ENCODE measurements at places on chromosomes 7 and 10.

- no peak for DNase-seq
Observed at GRCh38 chr7:115066634-115067033, 144.7 kb downstream of the MDFIC start.

DNA sequence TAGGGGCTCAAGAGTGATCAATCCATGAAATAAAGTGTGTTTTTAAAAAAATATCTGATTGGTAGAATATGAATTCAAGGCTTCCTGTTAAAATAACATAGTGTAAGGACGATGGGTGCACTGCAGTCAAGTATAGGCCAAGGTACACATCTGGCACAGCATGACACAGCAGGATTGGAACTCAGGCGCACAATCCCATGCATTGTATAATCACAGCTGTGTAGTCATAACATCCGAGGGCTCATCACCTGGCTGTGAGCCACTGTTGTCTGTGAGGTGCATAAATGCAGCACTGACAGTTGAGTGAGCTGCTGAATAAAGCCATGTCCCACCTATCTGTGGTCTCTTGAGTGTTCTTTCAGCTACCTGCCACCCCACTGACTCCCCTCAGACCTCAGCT, 142.3 kb upstream of the HPS1 start:
- DNase-seq = no peak

DNA sequence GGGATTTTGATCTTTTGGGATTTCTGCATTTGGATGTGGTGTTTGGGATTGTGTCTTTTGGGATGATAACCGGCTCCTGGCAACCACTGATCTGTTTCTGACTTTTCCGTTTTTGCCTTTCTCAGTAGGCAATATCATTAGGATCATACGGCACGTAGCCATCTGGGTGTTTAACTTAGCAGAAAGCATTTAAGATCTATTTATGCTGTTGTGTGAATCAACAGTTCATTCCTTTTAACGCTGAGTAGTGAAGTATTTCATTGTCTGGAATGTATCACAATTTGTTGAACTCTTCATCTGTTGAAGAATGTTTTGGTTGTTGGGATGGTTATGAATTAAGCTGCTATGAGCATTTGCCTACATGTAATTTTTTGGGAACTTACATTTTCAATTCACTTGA, 459.6 kb downstream of the SDK1 start:
- no peak for DNase-seq

GRCh38 chr7:44066494-44067063, 1.2 kb upstream of the PGAM2 start:
- no peak for DNase-seq

GRCh38 chr7:40965016-40965415, 737.9 kb downstream of the INHBA start:
- no peak for DNase-seq
